ENCODE measurements at places on chromosomes 4 and X. TPM values are rescaled to one million over a fixed set of nuclear protein-coding genes. Genes with fewer than 3 reads are reported as not detected.

Gene POF1B
- total RNA-seq = 1.0 TPM

Gene NDP
- not detected for total RNA-seq

Gene SRD5A3
- total RNA-seq = 10.0 TPM

Gene CDKL2
- total RNA-seq = 0.71 TPM

Gene PAGE4
- total RNA-seq = not detected

Gene PPP4R3C
- total RNA-seq = not detected

Gene TXK
- total RNA-seq = 2.6 TPM

Gene GPR78
- 0.09 TPM for total RNA-seq

DNA sequence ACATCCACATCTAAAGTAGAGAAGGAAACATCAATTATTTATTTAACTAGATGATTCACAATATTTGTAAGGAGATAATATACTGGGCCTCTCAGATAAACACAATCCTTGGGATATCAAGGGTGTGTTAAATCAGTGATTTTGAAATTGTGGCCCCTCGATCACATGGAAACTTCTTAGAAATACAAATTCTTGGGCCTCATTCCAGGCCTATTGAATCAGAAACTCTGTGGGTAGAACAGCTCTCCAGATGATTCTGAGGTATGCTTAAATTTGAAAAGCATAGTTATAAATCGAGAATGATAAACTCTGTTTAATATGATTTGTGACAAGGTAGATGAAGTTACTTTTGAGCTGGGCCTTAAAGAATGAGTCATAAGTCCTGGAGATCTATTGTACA lies 64.3 kb upstream of the GPR174 start:
- no peak for DNase-seq

DNA sequence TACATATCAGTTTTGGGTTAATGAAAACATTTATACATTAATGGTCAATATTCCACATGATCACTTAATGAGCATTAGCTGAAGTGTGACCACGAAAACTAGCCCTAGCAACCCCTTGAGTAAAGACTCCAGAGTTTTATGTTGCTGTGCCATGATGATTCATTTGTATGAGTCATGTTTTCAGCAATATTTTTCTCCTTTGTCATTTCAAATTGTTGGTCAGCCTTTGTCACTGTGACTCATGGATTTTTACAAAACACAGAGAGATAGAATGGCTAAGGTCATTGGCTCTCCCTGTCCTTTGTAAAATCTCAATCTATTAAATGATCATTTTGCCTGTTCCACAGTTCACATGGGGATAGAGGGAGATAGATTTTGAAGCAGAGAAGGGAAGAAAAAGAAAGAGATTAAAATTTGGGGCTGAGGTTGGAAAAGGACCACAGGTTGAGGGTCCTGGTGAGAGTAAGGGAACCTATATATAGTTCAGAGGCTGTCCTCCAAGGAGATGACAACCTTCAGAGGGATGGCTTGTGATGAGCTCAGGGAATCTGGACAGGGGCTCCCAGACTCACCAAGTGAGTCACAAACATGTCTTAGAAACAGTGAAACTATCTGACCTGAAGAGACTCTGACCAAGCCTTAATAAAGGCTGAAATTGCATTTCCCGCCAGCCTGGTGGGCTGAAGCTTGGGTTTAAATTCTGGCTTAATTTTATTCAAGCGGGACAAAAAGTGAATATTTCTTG lies 25.6 kb downstream of the NR0B1 start:
- DNase-seq = no peak

DNA sequence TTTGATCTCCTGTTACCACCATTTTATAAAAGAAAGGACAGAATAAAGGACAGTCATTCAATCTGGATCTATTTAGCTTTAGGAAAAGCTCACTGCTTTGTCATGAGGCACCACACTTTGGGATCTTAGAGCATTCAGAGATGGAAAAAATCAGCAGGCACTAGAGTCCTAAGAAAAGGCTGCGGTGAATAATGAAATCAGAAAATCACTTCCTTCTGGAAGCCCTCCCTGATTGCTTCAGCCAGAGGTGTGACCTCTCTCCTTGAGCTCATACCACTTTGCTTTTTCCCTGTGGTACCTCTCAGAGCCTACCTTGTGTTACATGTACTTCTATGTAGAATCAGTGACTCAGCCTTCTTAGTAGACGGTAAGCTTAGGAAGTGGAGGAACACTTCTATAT lies 8.7 kb upstream of the TRPC5OS start:
- no peak for DNase-seq

DNA sequence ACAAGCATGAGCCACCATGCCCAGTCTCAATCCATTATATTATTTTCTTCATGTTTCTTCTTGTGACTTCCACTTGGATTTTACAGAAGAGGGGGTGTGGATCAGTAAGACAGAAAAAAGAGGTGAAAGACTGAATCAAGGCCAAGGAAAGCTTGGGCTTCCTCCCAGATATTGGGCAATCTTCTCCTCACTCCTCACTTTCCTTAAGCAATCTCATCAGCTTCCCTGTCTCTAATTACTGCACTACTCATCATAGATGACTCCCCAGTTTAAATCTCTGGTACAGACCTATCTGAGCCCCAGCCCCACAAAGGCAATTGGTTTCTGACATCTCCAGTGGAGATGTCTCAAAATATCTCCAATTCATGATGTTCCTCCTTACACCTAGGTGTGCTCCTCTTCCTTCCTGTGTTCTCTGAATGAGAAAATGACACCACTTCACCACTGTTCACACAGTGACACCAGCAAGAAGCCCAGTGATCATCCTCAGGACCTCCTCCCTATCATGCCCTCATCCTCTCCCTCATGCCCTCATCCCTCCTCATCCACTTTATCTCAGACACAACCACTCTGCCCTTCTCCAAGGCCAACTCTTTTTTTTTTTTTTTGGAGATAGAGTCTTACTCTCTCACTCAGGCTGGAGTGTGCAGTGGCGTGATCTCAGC lies 44.8 kb upstream of the HERC6 start:
- DNase-seq = no peak

- no peak for DNase-seq
These were observed 176.2 kb upstream of the RBPJ start for GRCh38 chr4:26144526-26145155.

- DNase-seq = no peak
These were observed 25.4 kb upstream of the AFAP1 start for GRCh38 chr4:7964890-7965662.

- no peak for DNase-seq
These were observed 87.7 kb downstream of the MAML3 start for GRCh38 chr4:140066031-140066930.

- peak; percentile 42 for DNase-seq
These were observed 8.8 kb downstream of the PPP2R2C start for GRCh38 chr4:6463311-6464289.

DNA sequence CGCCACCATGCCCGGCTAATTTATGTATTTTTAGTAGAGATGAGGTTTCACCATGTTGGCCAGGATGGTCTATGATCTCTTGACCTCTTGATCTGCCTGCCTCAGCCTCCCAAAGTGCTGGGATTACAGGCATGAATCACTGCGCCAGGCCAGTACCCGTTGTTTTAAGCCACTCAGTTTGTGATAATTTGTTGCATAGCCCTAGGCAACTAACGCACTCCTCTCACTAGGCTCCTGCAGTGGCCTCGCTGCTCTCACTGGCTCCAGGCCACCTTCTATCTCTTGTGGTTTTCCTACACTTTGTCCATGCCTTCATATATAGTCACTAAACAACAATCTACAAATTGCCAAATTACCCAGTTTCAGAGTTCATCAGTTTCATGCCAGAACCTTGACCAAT lies 58.1 kb downstream of the DCHS2 start:
- DNase-seq = no peak

DNA sequence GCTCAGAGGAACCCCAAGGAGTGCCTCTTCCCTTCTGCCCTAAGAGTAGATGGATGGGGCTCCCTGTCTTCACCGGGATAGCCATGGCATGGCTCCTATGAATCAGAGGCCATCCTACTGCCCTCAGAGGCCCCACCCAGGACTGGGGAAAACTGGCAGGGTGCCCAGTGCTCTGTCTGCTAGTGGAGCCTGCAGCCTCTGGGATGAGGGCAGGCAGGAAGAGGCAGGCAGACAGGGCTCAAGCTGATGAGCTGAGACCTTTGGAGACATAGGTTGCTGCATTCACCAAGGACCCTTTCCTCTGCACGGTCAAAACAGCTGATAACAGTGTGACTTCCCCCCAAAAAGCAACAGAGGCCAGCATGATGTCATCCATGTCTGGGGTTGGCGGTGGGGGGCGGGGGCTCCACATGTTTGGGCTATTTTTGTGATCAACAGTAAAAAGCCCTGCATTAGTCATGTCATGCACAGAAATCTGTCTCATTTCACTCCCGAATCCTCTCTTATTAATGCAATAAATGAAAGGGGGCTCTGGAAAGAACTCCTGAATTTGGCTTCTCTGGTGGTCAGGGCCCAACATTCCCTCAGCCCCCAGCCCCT lies 207.6 kb upstream of the MAMLD1 start:
- peak; percentile 85 for DNase-seq

DNA sequence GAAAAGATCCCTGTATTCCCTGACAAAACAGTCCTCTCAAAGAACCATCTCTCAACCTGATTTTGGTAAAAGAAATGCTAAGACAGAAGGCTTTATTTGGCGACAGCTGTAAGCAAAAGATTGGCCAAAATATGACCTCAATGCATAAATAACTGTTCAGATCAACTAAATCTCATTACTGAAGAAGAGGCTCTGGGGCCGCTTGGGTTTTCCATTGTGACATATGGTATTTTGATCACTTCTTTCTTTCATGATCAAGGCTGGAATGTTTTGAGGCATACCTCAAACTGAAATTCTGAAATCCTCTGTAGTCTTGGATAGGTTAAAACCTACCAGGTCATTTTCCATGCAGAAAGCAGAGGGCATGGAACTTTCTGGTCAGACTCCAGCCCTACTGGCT lies 106.3 kb downstream of the C4orf51 start:
- DNase-seq = no peak

- DNase-seq = no peak
These were observed 73.6 kb upstream of the COX18 start for GRCh38 chr4:73142995-73143547.

- no peak for DNase-seq
These were observed 284.6 kb upstream of the ANKRD50 start for GRCh38 chr4:124997124-124997523.

DNA sequence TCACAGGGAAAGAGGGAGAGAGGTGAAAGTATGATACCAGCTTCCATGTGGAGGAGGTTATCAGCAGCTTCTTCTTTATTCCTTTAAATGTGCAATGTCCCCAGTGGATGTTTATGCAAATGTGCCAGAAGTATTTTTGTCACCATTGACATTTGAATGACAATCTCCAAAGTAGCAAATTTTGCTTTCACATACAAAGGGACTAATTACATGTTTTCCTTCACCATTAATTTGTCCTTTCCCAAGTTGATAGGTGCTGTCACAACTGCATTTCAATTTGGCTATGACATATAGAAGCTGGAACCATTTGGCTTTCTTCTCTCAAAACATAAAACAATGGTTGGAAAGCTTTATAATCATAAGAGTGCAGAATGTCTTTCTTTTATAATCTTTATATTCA lies 469.0 kb upstream of the NWD2 start:
- DNase-seq = no peak

DNA sequence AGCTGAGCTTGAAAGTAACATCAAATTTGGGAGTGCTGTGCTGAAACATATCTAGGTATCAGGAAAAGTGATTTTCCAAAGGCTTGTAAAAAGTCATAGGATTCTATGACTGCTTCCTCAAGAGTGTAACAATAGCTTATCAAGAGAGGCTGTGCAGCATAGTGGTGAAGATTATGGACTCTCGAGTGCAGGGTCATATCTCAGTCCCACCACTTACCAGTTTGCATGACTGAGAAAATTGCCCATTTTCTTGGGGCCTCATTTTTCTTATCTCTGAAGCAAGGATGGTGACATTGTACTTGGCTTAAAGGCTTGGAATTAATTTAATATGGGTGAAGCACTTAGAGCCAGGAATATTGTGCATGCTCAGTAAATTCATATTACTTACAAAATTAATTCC lies 57.2 kb downstream of the AFF1 start:
- DNase-seq = no peak

- peak; percentile 77 for DNase-seq
These were observed 28.5 kb downstream of the NKX1-1 start for GRCh38 chr4:1377606-1378261.

DNA sequence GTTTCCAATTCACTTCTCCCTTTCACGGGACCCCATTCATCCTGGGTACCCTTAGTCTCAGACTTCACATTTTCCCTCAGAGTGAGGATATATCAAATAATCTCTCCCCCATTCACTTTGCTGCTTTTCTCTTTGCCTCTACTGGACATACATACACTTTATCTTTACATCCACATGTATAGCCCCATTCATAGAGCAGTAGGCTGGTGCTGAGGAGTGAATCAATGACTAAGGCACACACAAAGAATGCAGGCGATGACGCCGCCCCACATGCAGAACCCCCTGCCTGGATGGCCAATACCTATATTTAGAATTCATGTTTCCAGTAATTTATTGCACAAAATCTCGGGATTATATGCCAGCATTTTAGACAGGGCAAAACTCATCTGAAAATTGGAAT lies 554.3 kb upstream of the TENM3 start:
- DNase-seq = no peak

DNA sequence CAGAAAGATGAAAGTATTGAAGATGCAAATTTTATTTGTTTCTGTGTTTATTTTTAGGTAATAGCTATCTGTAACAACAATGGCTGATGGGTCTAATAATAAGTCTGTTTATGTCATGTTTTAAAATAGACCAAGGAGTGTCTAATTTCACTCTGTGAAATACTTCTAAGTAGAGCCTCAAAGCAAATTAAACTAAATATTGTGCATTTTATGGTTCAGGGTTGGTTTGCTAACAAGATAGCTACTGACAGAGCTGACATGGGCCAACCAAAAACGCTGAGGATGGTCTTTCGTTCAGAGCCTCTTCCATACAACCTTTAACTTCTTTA lies 437.6 kb upstream of the CTSO start:
- no peak for DNase-seq

DNA sequence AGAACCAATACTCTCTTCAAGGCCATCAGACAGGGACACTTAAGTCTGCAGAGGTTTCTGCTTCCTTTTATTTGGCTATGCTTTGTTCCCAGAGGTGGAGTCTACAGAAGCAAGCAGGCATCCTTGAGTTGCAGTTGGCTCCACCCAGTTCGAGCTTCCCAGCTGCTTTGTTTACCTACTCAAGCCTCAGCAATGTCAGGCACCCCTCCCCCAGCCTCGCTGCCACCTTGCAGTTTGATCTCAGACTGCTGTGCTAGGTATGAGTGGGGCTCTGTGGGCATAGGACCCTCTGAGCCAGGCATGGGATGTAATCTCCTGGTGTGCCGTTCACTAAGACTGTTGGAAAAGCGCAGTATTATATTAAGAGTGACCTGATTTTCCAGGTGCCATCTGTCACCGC lies 12.6 kb upstream of the UGT2B15 start:
- no peak for DNase-seq

- DNase-seq = no peak
These were observed 189.5 kb downstream of the APBB2 start for GRCh38 chr4:41024556-41025491.

DNA sequence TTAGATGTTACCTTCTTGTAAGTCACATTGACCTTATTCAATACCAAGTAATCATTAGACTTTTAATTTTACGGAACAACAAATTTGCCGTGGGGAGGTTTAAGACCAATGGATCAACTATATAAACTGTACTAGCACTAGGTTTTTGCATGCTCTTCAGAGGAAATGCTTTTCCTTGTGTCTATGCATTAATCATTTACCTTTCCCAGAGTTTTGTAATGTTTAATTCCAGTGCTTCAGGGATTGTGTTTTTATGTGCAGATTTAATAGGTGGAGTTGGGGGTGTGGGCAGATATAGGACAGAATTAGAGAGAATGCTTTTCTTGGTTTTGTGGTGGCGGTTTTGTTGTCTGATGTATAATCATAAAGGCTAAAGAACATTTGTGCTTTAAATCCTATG lies 76.0 kb upstream of the SMARCA5 start:
- no peak for DNase-seq
